Astrocyte (in vitro differentiated cells and primary cell): ENCODE measurements at places on chromosomes 2 and 18. TPM values are rescaled to one million over a fixed set of nuclear protein-coding genes. Genes with fewer than 3 reads are reported as not detected.
A peak's percentile ranks its signal among the peaks of the same experiment; 100 is the strongest.

PTPRN gene
- total RNA-seq: 76.6 and 88.2 TPM in 2 replicates

OTX1 gene
- 0.30 TPM in 1 of 2 replicates, not detected in the other for total RNA-seq

TBC1D8 gene
- total RNA-seq: 1.9 and 2.4 TPM in 2 replicates

NT5C1B gene
- total RNA-seq: not detected in 2 replicates

FBXO36 gene
- 1.9 and 2.8 TPM in 2 replicates for total RNA-seq

DNA sequence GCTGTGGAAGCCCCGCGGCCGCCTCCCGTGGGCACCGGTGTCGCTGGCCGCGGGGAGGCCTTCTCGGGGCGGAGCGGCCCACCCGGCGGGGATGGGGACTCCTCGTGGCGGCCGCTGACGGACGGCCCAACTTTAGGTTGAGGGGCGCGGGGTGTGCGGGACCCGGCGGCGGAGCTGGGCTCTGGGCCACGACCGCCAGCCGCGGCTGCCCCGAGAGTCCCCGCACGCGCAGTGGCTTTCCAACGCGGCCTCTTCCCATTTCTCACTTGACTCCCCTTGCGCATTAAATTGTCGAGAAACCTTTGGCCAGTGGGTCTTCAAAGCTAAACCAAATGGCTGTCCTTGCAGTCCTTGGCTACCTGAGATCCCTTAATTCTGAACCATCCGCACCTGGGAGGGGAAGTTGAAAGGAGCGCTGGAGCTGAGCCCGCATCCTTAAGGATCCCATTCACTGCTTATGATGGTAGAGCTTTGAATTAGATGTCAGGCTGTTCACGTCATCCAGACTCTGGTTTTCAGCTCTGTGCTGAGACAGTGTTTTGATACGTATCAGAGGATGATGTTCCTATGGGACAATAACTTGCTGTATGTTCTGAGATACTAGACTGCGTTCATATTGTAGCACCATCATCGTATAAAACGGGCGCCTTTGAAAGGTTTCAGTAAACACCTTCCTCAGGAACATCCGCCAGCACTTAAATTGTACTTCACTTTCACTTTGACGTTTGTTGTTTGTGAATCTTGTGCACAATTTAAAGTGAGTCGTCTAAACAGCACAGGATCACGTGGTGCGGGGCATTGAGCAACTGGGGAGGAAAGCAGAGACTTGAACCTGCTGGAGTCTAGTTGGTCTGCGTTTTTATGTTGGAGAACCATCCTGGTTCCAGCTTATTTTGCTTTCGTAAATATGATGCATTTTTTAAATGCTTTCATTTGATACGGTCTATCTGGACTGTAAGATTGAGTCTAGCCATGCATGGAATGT is 874 bp downstream of the CLIP4 start:
- peak; percentile 77 for DNase-seq

DNA sequence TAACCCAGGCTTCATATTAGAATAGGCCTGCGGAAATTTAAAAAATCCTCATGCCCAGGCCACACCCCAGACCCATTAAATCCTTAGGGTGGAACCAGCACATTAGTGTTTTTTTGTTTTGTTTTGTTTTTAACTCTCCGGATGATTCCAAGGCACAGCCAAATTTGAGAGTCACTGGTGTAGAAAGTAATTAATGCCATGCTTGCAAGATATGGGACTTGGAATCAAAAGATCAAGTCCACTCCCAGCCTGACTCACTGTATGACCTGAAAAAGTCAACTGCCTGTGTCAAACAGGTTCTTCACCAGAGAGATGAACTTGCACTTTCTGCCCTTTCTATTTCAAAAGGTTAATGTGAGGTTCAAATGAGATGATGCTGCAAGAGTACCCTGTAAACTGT is 310.3 kb upstream of the LYPD1 start:
- DNase-seq: no peak

DNA sequence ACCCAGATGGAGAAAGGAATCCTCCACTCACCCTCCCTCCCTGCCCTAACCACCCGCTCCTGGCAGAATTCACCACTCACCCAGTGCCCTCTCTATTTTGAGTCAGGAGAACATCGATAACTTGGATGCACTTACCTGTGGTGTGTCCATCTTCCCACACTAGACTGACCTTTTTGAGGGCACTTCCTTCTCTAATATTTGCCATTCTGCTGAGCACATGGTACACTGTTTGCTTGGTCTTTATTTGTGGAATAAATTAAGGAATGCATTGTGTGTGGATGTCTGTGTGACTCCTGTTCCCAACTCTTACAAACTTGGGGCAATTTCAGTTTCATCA is 133.7 kb downstream of the ACKR3 start:
- no peak for DNase-seq

DNA sequence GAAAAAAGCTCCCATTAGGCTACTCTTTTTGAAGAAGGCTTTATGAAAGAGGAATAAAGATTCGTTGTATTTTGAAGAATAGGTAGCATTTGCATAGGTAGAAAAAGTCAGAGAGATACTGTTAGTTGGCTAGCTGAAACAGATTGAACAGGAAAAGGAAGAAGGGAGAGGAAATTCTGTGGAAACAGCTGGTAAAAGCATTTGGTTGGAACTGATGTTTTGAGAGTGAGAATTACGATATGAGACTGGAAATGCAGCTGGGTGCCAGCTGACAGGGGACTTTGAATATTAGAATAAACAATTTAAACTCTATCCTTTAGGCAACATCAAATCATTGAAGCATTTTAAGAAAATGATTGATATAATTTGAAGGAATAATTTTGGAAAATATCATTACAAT is 96.7 kb upstream of the CNTNAP5 start:
- no peak for DNase-seq

DNA sequence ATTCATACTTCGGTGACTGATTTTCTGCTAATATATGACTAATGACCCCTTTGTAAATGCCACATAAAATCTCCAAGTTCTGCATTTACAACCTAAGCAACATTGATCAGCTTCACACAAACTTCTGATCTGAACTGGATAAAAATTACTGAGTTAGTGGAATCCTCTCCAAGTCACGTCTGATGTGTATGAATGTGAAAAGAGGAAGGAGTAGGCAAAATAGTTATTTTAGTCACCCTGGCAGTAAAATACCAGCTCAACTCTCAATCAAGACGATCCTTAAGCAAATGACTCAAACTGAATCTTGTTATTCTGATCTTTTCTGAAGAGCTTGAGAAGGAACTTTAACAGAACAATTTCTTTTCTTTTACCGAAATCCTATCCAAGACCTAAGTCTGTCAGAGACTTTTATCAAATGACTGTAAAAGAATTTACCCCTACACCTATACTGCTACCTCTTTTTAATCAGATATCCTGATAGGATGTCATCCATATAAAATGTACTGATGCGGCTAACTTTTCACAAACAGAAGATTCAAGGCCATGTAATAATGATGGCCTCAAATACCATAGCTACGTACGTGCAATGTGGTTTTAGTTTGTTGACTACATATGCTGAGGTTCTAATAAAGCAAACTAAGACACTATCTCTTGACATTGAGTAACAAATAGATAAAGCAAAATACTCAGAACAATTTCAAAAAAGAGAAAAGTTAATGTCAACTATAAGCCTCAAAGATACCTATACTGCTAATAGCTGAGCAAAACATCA is 23.7 kb downstream of the CUL3 start:
- DNase-seq: no peak

- peak; percentile 65 for DNase-seq
Observed at GRCh38 chr2:220279840-220280239, 652.4 kb downstream of the SLC4A3 start.

DNA sequence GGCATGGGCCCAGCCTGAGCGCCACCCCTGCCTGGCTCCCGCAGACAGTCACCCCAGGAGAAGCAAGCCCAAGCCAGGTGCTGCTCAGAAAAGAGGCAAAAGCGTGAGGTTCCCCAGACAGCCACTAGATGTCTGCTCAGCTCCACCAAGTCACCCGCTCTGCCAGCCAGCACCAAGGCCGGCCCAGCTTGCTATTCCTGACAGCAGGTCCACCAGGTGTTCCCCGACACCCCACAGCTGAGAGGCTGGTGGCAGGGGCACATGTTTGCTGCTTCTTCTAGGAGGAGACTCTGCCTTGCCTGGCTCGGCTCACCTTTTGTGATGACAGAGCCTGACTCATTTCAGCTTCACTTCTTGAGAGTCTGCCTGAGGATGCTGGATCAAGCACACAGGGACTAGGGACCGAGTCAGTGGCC is 206.7 kb downstream of the MGAT5 start:
- peak; percentile 33 for DNase-seq
